ENCODE measurements at places on chromosomes 13 and 19.

DNA sequence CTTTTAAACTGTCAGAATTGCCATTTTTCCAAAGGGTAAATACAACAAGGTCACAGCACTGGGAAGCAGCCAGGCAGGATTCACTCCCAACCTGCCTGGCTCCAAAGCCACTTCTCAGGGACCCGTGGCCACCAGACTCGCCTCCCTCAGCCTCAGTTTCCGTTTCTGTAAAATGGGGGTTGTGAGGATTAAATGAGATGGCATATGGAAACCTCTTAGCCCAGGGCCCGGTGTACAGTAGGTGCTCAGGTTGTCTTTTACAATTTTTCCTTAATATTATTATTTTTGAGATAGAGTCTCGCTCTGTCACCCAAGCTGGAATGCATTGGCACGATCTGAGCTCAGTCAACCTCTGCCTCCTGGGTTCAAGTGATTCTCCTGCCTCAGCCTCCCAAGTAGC lies 10.1 kb downstream of the YJU2 start:
- H3K27me3 ChIP-seq = no peaks in the 10 kb centered on the region
- peaks cover 61% of the 10 kb centered on the region for H3K36me3 ChIP-seq
- peaks cover 19% of the 10 kb centered on the region for H3K4me1 ChIP-seq
- H3K27ac ChIP-seq = no peak overlapping the region

GRCh38 chr13:88979465-88980175 lies 1308.4 kb downstream of the SLITRK5 start:
- no peaks in the 10 kb centered on the region for H3K27me3 ChIP-seq
- no peak overlapping the region for H3K4me3 ChIP-seq
- no peak overlapping the region for H3K27ac ChIP-seq
- DNase-seq = no peak

- H3K36me3 ChIP-seq = peaks cover 46% of the 10 kb centered on the region
- H3K4me1 ChIP-seq = peaks cover 23% of the 10 kb centered on the region
- no peaks in the 10 kb centered on the region for H3K27me3 ChIP-seq
Observed at GRCh38 chr19:1062387-1063029, 4.5 kb upstream of the ARHGAP45 start.

DNA sequence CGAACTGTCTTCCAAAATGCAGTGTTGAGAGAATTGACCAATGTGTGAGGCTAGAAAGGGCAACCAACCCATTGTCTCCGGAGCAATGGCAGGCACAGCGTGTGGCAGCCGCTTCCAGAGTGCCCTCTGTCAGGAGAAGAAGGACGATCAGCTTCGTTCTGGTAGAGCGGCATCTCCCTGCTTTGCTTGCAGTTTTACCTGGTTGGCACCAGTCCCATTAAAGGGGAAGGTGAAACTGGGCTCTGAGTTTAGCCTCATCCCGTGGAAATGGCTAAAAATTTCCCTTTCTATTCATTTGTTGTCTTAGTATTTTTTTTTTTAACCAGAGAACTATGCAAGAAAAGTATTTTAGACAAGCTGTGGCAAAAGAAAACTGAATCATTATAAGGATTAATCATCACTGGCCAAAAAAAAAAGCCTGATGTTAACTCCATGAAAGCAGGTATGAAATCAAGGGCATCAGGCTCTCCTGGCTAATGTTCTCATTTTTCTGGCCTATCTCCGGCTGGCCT lies 81.5 kb upstream of the SLC7A1 start:
- no peaks in the 10 kb centered on the region for H3K4me1 ChIP-seq
- H3K4me3 ChIP-seq = no peak overlapping the region
- no peak overlapping the region for H3K27ac ChIP-seq
- no peaks in the 10 kb centered on the region for H3K36me3 ChIP-seq
- H3K27me3 ChIP-seq = peaks cover 18% of the 10 kb centered on the region

DNA sequence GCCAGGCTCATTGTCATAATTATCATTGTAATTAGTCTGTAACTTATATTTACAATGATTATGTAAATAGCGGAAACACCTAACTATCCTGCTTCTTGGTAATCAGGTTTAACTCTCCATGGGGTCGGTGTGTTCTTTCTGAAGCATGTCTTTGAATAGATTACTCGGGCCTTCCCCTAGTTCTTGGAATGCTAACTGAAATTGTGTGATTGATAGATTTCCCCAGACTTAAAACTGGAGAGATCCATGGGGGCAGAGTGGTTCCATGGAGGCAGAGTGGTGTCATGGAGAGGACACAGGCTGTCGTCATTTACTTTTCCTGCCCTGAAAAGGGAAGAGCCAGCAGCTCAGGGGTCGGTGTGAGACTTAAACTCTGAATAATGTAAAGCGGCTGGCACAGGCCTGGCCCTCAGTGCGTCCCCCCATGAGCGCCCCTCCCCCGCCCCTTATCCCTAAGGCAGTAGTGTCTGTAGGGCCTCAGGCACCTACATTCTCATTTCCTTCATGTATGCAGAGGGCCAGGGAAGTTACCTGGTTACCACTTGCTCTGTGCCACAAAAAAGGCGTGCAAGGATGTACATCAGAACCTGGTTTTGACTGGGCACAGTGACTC lies 225.1 kb downstream of the TM9SF2 start:
- no peak overlapping the region for H3K27ac ChIP-seq
- peaks cover 9% of the 10 kb centered on the region for H3K4me1 ChIP-seq
- no peak for DNase-seq

GRCh38 chr19:35742121-35742724 lies at the start of gene IGFLR1:
TSS of gene IGFLR1 (minus strand) at chr19:35742452. CDS start at chr19:35741180, 1,272 bp downstream.
- H3K27me3 ChIP-seq = no peaks in the 10 kb centered on the region
- H3K27ac ChIP-seq = peak within 1 kb of the TSS; percentile 98
- H3K4me3 ChIP-seq = peak within 1 kb of the TSS; percentile 98
- peak; percentile 90 for DNase-seq
- peaks cover 37% of the 10 kb centered on the region for H3K4me1 ChIP-seq

DNA sequence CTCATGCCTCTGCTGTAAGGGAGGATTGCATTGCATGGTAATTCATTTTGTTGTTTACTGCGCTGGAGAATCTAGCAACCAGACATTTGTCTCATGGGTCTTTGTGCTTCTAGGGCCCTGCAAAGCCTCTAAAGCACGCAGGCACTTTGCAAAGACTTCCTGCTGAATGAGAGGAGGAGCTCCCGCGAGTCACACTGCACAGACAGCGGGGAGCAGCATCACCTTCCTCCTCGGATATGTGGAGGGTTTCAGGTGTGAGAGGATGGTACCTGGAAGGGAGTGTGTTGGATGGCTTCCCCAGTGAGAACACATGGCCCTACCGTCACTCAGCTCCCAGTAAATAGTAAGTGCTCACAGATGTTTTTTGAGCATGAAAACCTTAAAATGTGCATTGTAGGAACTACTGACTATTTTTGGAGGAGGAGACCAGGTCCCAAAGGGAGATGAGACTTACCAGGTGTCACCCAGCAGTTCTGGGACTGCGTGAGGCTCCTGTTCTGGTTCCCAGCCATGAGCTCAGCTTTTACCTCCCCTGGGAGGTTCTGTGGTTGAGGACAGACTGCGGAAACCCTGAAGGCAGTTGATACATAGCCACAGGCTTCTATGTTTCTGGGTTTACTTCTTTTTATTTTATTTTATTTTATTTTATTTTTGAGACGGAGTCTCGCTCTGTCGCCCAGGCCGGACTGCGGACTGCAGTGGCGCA lies 278.0 kb downstream of the FGF9 start:
- peak; percentile 13 for DNase-seq
- H3K27ac ChIP-seq = no peak overlapping the region
- H3K36me3 ChIP-seq = no peaks in the 10 kb centered on the region
- H3K27me3 ChIP-seq = no peaks in the 10 kb centered on the region

GRCh38 chr19:7197760-7198696 lies 96.2 kb downstream of the INSR start:
- H3K4me3 ChIP-seq = peak overlapping the region; percentile 88
- peaks cover 32% of the 10 kb centered on the region for H3K4me1 ChIP-seq
- peak; percentile 93 for DNase-seq
- H3K27ac ChIP-seq = peak overlapping the region; percentile 93
- H3K36me3 ChIP-seq = no peaks in the 10 kb centered on the region

GRCh38 chr19:54403054-54403453 lies 12.2 kb upstream of the TTYH1 start:
- peaks cover 23% of the 10 kb centered on the region for H3K27me3 ChIP-seq
- H3K4me1 ChIP-seq = no peaks in the 10 kb centered on the region
- no peak overlapping the region for H3K4me3 ChIP-seq
- no peaks in the 10 kb centered on the region for H3K36me3 ChIP-seq
- no peak overlapping the region for H3K27ac ChIP-seq

DNA sequence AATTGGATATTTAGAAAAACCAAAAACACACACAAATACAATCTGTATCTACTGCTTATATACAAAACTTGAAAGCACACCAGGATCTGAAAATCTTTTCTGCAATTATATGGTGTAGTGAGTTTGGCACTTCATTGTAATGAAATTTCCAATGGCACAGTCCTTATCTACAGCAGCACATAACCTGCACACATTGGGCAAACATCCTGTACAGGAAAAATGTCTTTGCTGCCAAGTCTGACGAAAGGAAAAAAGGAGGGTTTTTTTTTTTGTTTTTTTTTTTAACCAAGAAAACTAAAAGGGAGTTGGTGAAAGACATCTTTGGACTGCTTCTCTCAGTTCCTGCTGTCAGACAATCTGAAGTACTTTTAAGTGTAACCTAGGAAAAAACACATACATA lies 107.8 kb downstream of the FOXO1 start:
- H3K27ac ChIP-seq = peak overlapping the region; percentile 57
- H3K27me3 ChIP-seq = no peaks in the 10 kb centered on the region
- H3K4me1 ChIP-seq = peaks cover 46% of the 10 kb centered on the region

- H3K27ac ChIP-seq = no peak overlapping the region
- no peaks in the 10 kb centered on the region for H3K36me3 ChIP-seq
- no peaks in the 10 kb centered on the region for H3K27me3 ChIP-seq
- DNase-seq = no peak
- peaks cover 8% of the 10 kb centered on the region for H3K4me1 ChIP-seq
Observed at GRCh38 chr13:113404366-113404722, 40.4 kb upstream of the GRTP1 start.

DNA sequence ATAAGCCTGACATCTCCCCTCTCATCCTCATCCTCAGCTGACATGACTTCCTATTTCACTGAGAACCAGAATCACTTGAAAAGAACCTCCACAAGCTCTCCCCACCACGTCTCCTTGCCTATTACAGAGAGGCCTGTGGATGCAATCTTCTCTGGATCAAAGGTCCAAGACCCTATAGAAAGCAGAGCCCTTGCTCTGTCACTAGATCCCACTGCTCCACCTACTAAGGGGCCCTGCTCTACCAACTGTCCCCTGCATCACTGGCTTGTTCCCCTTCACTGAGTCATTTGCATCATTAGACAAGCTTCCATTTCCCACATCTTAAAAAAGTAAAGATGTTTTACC lies 40.8 kb downstream of the RCBTB2 start:
- H3K36me3 ChIP-seq = peaks cover 4% of the 10 kb centered on the region
- H3K4me3 ChIP-seq = no peak overlapping the region
- H3K4me1 ChIP-seq = peaks cover 33% of the 10 kb centered on the region
- H3K27ac ChIP-seq = no peak overlapping the region
- H3K27me3 ChIP-seq = peaks cover 9% of the 10 kb centered on the region
- no peak for DNase-seq

- H3K4me1 ChIP-seq = peaks cover 1% of the 10 kb centered on the region
- H3K27ac ChIP-seq = no peak overlapping the region
- DNase-seq = no peak
- H3K4me3 ChIP-seq = no peak overlapping the region
- H3K27me3 ChIP-seq = no peaks in the 10 kb centered on the region
Observed at GRCh38 chr13:26200811-26201210, 21.3 kb downstream of the RNF6 start.

- H3K27ac ChIP-seq = no peak overlapping the region
- DNase-seq = no peak
- no peaks in the 10 kb centered on the region for H3K4me1 ChIP-seq
- peaks cover 34% of the 10 kb centered on the region for H3K27me3 ChIP-seq
Observed at GRCh38 chr13:76917095-76917494, 30.9 kb upstream of the KCTD12 start.
